ENCODE measurements at places on chromosomes 7 and 10. TPM values are rescaled to one million over a fixed set of nuclear protein-coding genes. Genes with fewer than 3 reads are reported as not detected.

- H3K27ac ChIP-seq, result no peak overlapping the region
- no peak overlapping the region for H3K4me3 ChIP-seq
- DNase-seq, result no peak
- no peaks in the 10 kb centered on the region for H3K4me1 ChIP-seq
These were observed 42.3 kb downstream of the RHOBTB1 start for GRCh38 chr10:60901561-60902235.

DNA sequence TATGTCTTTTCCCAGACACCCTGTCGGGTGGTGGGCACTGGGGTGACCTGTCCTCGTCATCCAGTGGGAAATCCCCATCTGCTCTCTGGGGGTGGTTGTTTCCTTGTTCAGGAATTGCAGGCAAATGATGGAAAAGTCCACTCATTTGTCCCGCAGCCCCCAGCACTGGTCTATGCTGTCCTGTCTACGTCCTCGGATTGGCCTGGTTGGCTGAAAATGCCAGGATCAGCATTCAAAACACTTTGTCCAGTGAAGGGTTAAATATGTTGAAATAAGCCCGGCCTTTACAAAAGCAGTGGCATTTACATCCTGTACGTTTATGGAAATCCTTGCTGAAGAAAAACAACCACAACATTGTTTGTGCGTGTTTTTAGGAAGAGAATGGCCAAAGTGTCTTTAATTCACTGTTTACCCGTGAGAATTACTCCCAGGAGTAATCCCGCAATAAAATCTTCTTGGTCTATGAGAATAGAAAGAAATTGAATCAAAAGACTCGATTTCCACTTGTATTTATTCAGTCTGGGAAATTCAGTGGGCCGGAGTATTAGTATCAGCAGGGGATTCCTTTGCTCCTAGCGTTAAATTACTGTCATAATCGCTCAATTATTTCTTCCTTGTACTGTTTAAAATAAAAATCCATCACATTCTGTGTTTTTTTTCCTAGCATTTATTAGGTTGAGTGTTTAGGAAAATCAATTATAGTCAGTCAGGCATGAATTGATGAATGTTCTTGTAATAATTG is 116.8 kb upstream of the SH2B2 start:
- H3K4me3 ChIP-seq, result no peak overlapping the region
- no peaks in the 10 kb centered on the region for H3K36me3 ChIP-seq
- H3K27ac ChIP-seq, result no peak overlapping the region
- no peaks in the 10 kb centered on the region for H3K4me1 ChIP-seq
- no peak for DNase-seq

The SPDYE11 gene
- not detected for polyA plus RNA-seq

- H3K27ac ChIP-seq, result no peak overlapping the region
- H3K36me3 ChIP-seq, result no peaks in the 10 kb centered on the region
- H3K4me1 ChIP-seq, result no peaks in the 10 kb centered on the region
- no peak for DNase-seq
- no peaks in the 10 kb centered on the region for H3K27me3 ChIP-seq
These were observed 21.6 kb upstream of the ARHGAP22 start for GRCh38 chr10:48626447-48626846.

The VWDE gene
- polyA plus RNA-seq, result 0.37 TPM

DNA sequence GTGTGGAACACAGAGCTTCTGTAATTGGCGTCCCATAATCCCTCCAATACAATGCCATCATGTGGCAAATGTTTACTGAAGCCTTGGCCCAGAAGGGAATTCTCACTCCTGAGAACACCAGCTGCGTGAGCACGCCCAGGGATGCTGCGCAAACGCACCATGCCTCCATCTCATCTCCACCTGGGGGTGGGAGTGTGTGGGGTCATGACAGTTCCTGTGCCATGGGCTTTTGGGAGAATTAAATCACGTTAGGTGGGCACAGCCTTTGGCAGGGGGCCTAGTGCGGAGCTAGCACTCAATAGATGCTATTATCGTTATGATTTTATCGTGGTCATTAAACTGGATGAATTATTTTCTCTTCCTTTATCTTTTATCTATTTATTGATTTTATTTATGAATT is 15.8 kb downstream of the WDFY4 start:
- no peak overlapping the region for H3K27ac ChIP-seq
- H3K27me3 ChIP-seq, result no peaks in the 10 kb centered on the region
- DNase-seq, result no peak
- H3K36me3 ChIP-seq, result no peaks in the 10 kb centered on the region
- H3K4me1 ChIP-seq, result no peaks in the 10 kb centered on the region
- no peak overlapping the region for H3K4me3 ChIP-seq

- H3K36me3 ChIP-seq, result no peaks in the 10 kb centered on the region
- no peak for DNase-seq
- no peaks in the 10 kb centered on the region for H3K27me3 ChIP-seq
These were observed 77.1 kb downstream of the MTPN start for GRCh38 chr7:135900065-135900546.

GRCh38 chr10:128167926-128168520 is 41.8 kb upstream of the MKI67 start:
- no peak overlapping the region for H3K4me3 ChIP-seq
- H3K27me3 ChIP-seq, result peaks cover 12% of the 10 kb centered on the region
- H3K27ac ChIP-seq, result no peak overlapping the region

The UNC5B gene
- polyA plus RNA-seq, result not detected

DNA sequence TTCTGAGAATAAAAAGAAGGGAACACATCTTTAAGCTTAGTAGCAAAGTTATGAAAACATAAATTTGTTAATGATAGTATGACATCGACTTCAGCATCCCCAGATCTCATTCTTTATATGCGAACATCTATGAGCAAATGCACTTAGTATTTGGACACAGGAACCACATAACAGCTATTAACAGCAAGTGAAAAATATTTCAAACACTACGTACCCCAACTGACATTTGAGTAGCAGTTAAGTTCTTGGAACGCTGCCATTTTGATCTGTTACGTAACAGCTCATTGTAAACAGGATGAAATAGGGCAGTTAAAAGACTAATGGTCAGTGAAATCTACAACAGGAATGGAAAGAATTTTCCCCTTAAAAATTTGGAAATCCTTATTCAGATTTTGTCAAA is 428.9 kb downstream of the TNS3 start:
- no peaks in the 10 kb centered on the region for H3K36me3 ChIP-seq
- no peak overlapping the region for H3K27ac ChIP-seq
- no peaks in the 10 kb centered on the region for H3K4me1 ChIP-seq
- no peak overlapping the region for H3K4me3 ChIP-seq

DNA sequence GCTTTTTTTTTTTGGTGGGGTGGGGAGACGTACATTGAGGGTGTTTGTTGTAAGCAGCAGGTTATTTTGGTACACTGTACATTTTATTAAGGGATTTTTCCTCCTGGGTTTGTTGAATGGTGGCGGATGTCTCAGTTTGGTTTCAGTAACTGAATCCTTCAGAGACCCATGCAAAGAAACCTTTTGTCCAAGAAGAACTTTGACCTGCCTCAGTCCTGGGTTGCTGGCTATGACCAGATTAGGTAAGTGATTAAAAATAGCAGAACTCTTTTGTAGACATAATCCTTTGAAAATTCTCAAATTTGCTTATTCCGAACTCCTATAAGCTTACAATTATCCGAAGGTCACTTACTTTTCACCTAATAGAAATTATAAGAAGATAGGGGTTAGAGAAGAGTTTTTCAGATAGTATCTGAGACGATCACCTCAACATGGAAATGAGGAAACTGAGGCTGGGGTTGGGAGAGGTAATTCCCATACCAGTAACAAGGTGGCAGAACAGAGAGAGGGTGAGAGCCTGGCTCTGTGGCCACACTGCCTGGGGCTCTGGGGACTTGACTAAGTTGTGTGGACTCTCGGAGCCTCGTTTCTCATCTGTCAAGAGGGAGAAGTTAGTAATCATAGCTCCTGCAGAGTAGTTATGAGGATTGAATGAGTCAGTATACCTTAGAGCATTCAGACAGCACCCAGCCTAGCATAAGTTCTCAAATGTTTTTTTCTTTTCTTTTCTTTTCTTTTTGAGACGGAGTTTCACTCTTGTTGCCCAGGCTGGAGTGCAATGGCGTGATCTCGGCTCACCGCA is 87.4 kb downstream of the CCNY start:
- no peak overlapping the region for H3K27ac ChIP-seq
- H3K27me3 ChIP-seq, result no peaks in the 10 kb centered on the region
- no peaks in the 10 kb centered on the region for H3K4me1 ChIP-seq
- H3K36me3 ChIP-seq, result peaks cover 3% of the 10 kb centered on the region
- no peak for DNase-seq
- no peak overlapping the region for H3K4me3 ChIP-seq

The WDR11 gene
- 21.9 TPM for polyA plus RNA-seq

- H3K27ac ChIP-seq, result no peak overlapping the region
- no peak for DNase-seq
- H3K36me3 ChIP-seq, result no peaks in the 10 kb centered on the region
- no peaks in the 10 kb centered on the region for H3K4me1 ChIP-seq
These were observed 29.4 kb downstream of the CHST15 start for GRCh38 chr10:124063750-124064603.

- H3K27me3 ChIP-seq, result no peaks in the 10 kb centered on the region
- DNase-seq, result no peak
- no peak overlapping the region for H3K4me3 ChIP-seq
- H3K36me3 ChIP-seq, result no peaks in the 10 kb centered on the region
These were observed 289.0 kb upstream of the PHYHIPL start for GRCh38 chr10:58887474-58887873.

DNA sequence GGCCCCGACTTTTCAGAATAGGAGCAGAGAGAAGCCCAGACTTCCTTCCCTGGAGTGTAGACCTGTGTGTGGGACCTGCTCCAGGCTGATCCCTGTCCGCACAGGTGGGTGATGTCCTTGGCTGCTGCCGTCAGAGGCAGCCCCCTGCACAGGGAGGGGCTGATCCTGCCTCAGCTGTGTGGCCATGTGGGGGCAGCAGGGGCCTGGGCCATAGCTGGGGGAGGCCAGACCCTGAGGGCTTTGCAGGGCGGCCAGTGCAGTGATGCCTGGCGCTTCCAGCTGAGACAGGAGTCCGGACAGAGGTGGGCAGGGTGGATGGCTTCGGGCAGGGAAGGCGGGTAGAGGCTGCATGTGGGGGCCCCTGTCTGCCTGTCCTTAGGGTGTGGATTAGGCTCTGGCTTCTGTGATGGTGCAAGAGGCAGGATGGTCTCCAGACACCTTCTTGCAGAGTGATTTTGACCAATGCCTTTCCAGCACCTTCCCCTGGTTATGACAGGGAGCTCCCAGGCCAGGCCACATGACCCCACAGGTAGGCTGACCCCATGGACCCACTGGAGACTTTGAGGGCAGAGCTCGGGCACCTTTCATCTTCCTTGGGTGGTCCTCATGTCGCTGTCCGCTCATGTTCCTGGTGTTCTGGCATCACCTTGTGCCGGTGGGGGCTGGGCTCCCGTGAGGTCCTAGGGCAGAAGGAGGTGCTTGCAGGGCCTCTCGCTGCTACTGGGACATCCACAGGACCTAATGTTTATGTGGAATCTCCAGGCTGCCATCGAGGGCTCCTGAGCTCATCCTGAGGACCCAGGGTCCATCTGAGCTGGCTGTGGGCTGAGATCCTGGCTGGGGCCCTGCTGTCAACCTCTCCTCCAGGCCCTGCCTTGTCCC is 141.5 kb downstream of the ADCY1 start:
- H3K27ac ChIP-seq, result no peak overlapping the region
- H3K4me3 ChIP-seq, result no peak overlapping the region
- DNase-seq, result no peak
- no peaks in the 10 kb centered on the region for H3K27me3 ChIP-seq
- no peaks in the 10 kb centered on the region for H3K4me1 ChIP-seq
- no peaks in the 10 kb centered on the region for H3K36me3 ChIP-seq

DNA sequence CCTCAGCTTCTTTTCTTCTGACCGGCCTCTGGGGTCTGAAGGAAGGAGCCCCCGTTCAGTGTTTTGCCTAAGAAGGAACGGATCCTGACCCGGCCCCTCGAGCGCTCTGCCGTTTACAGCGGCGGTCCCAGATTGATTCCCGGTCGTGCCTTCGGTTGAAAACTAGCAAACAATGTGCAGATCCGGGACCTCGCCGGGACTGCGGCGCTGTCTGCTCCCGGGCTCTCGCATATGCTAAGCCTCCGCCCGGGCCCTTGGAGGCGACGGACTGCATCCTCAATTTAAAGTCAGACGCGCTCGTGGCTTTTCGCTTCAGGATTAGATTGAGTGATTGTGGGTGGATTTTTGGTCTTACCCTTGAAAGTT is 559 bp downstream of the DBF4 start:
- peaks cover 57% of the 10 kb centered on the region for H3K4me1 ChIP-seq
- no peaks in the 10 kb centered on the region for H3K27me3 ChIP-seq
- peak overlapping the region; percentile 94 for H3K4me3 ChIP-seq

GRCh38 chr7:132915647-132916046 is 166.2 kb downstream of the CHCHD3 start:
- H3K36me3 ChIP-seq, result peaks cover 3% of the 10 kb centered on the region
- H3K4me1 ChIP-seq, result no peaks in the 10 kb centered on the region
- no peaks in the 10 kb centered on the region for H3K27me3 ChIP-seq
- no peak overlapping the region for H3K27ac ChIP-seq
- no peak overlapping the region for H3K4me3 ChIP-seq

The NUTM2B gene
- polyA plus RNA-seq, result not detected

GRCh38 chr7:4201566-4201965 is 480.5 kb upstream of the FOXK1 start:
- no peak overlapping the region for H3K4me3 ChIP-seq
- no peaks in the 10 kb centered on the region for H3K4me1 ChIP-seq
- no peak overlapping the region for H3K27ac ChIP-seq
- H3K36me3 ChIP-seq, result no peaks in the 10 kb centered on the region
- no peaks in the 10 kb centered on the region for H3K27me3 ChIP-seq

GRCh38 chr10:72980348-72980747 is 25.7 kb upstream of the PLA2G12B start:
- H3K4me3 ChIP-seq, result no peak overlapping the region
- H3K27me3 ChIP-seq, result peaks cover 5% of the 10 kb centered on the region
- no peak overlapping the region for H3K27ac ChIP-seq
- DNase-seq, result no peak

GRCh38 chr10:3963191-3963673 is 178.2 kb upstream of the KLF6 start:
- H3K27me3 ChIP-seq, result no peaks in the 10 kb centered on the region
- no peak overlapping the region for H3K27ac ChIP-seq
- H3K36me3 ChIP-seq, result no peaks in the 10 kb centered on the region
- no peak for DNase-seq
- no peak overlapping the region for H3K4me3 ChIP-seq
- no peaks in the 10 kb centered on the region for H3K4me1 ChIP-seq

DNA sequence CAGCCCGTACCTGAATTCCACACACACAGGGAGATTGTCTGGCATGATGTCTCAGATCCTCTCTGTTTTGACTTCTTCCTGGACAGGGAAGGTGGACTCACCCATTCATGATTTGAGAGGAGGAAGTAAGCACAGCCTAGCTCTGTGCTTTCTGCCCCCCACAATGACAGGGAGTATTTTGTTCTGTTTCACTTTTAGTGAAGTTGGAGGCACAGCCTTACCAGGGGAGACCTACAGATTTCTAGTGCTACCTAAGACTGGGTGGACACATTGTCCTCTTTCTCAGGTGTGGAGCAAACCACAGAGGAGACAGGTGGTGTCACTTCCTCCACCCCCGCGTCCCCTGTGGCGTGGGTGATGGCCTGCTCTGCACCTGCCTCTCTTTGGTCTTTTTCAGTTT is 408.6 kb upstream of the PFKP start:
- H3K4me1 ChIP-seq, result no peaks in the 10 kb centered on the region
- H3K4me3 ChIP-seq, result no peak overlapping the region
- no peak for DNase-seq
- H3K27me3 ChIP-seq, result no peaks in the 10 kb centered on the region
- H3K27ac ChIP-seq, result no peak overlapping the region

The ACTR3C gene
- polyA plus RNA-seq, result 5.0 TPM

The VSIR gene
- polyA plus RNA-seq, result 331 TPM

GRCh38 chr10:116926426-116926825 is 77.1 kb downstream of the ENO4 start:
- no peaks in the 10 kb centered on the region for H3K4me1 ChIP-seq
- H3K27ac ChIP-seq, result no peak overlapping the region
- no peaks in the 10 kb centered on the region for H3K27me3 ChIP-seq
- DNase-seq, result no peak

GRCh38 chr10:78853864-78854263 is 214.9 kb upstream of the ZMIZ1 start:
- H3K36me3 ChIP-seq, result no peaks in the 10 kb centered on the region
- no peak for DNase-seq
- H3K27me3 ChIP-seq, result peaks cover 3% of the 10 kb centered on the region
- no peak overlapping the region for H3K27ac ChIP-seq
- H3K4me3 ChIP-seq, result no peak overlapping the region
